ENCODE measurements at places on chromosomes 7 and 10.

- no peak for DNase-seq
Measured at GRCh38 chr10:69259547-69260243, 18.6 kb upstream of the HK1 start.

DNA sequence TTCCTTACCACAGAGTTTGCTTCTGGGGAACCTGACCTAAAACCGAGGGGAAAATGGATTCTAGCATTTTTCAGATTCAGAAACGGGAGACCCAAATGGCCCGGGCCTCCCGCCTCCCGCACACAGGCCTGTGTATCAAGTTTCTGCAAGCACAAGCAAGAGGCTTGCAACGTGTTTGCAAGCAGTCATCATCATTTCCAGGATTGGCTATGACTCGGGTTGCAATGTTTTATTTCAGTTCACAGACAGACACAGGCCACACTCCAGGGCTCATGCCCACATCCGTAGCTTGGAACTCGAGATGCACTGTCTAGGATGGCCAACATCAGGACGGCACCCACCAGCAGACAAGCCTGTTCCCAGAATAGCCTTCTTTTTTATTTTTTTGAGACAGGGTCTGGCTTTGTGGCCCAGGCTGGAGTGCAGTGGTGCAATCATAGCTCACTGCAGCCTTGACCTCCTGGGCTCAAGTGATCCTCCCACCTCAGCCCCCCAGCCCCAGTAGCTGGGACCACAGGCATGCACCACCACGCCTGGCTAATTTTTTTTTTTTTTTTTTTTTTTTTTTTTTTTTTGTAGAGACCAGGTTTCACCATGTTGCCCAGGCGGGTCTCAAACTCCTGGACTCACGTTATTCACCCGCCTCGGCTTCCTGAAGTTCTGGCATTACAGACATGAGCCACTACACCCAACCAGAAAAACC, 68.1 kb upstream of the FOXK1 start:
- DNase-seq: no peak

DNA sequence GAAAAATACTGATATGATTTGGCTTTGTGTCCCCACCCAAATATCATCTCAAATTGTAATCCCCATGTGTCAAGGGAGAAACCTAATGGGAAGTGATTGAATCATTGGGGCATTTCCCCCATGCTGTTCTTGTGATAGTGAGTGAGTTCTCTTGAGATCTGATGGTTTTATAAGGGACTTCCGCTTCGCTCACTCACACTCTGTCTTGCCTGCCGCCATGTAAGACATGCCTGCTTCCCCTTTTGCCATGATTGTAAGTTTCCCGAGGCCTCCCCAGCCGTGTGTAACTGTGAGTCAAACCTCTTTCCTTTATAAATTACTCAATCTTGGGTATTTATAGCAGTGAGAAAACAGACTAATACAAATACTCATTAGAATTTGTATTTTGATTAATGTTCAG, 5.1 kb upstream of the MRPS17 start:
- DNase-seq: no peak

- no peak for DNase-seq
Measured at GRCh38 chr7:5638994-5639393, 142.5 kb downstream of the RNF216 start.

DNA sequence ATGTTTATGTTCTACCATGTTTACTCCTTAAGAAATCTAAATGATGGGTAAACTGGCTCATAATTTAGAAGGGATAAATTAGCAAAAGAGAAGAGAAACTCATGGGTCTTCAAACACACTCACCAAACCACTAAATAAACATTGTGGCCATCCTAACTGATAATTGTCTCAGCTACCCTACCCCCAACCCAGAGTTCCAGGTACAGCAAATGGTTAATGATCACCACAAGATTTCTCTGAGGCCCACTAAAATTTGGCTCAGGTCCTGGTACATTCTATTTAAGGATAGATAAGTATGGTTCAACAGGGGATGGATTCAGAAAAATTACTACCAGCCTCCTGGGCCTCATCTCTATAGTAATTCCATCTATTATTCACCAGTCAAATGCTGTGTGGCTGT, 21.4 kb downstream of the SLC25A13 start:
- no peak for DNase-seq

- no peak for DNase-seq
Measured at GRCh38 chr7:127504715-127505114, 80.7 kb downstream of the GCC1 start.

GRCh38 chr10:86291616-86292340, 74.8 kb downstream of the GRID1 start:
- no peak for DNase-seq

- no peak for DNase-seq
Measured at GRCh38 chr7:116674508-116675173, 2.6 kb downstream of the MET start.

GRCh38 chr10:102397222-102398171, 2.0 kb downstream of the NFKB2 start:
- no peak for DNase-seq

- no peak for DNase-seq
Measured at GRCh38 chr10:132745971-132746370, 40.0 kb downstream of the NKX6-2 start.

DNA sequence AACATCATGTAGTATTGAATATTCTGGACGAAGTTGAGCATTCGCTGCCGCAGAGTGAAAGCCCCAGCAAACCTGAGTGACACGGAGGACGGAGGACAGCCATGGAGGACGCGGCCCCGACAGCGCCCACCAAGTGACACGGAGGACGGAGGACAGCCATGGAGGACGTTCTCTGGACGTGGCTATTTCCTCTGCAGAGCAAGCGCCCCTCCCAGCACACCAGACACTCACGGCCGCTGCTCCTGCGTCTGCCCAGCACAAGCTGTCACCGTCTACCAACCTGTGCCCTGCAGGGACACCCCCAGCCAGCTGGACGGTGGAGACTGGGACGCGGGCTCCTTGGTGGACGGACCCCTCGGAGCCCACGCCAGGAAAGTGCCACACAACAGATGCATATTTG, 7.3 kb upstream of the ADAM8 start:
- DNase-seq: no peak

- no peak for DNase-seq
Measured at GRCh38 chr10:121490871-121491519, 107.2 kb downstream of the FGFR2 start.

DNA sequence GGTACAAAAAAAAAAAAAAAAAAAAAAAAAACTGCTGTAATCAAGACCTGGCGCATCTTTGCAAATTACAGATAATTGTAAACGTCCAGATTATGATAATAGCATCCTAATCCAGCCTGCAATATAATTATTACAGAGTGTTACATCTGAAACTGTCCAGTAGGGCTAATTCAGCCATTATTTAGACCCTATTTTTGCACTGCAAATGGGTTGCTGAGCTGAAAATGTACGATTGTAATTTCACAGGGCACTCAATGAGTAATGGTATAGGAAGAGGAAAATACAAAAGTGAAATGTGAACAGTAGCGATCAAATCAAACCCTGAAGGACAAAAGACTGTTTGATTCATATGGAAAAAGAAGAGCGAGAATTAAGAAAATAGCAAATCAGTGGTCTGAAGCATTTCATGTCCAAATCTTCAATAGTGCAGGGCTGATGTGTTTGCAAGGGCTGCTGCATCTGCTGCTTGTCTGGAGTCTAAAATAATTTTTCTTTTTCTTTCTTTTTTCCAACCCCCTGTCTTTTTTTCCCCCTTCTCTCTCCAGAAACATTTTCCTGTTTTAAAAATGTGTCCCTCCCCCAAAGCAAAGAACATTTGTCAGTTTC, 8.9 kb downstream of the DLX6 start:
- no peak for DNase-seq

- no peak for DNase-seq
Measured at GRCh38 chr10:103637927-103638557, 144.5 kb downstream of the NEURL1 start.

- DNase-seq: no peak
Measured at GRCh38 chr10:5070648-5071410, 23.4 kb upstream of the AKR1C3 start.

DNA sequence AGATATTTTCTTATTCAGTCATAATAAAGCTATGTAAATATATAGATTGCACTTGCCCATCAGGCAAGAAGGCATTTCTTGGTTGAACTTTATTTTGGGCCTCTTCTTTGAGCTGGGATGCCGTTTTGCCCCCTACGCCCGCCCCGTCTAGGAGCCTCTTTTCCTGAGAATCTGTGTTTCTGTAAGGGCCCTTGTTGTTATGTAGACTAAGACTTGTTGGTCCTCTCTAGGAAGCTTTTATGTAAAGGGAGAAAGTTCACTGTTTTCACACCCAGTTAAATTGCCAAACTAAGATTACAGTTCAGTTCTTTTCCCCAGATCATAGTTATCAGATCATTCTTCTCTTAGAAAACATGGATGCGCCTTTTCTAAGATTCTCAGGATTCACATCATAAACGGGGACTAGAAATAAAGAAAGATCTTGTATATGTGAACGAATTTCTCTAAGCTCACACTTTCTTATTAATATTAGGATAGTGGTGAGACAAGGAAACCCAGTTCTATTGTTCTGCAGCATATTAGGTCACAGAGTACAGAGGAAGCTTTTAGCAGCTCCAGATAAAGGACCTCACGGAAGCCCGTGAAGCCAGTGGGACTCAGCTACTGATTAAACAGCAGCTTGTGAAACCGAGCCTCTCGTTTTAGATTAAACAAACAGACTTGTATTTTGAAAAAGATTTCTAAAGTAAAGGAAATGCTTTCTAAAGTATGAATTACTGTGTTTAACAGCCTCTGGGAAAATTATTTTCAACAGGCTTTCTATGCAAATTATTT, 3.8 kb downstream of the LMTK2 start:
- DNase-seq: no peak

DNA sequence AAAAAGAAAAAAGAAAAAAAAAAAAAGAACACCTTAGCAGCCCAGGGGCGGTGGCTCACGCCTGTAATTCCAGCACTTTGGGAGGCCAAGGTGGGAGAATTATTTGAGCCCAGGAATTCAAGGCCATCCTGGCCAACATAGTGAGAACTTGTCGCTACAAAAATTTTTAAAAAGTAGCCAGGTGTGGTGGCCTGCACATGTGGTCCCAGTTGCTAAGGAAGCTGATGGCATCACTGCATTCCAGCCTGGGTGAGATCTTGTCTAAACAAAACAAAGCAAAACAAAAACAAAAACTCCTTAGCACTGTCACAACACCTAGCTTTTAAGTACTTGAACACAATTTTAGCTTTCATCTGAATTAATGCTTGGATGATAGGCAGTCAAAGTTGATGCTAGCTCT, 86.3 kb upstream of the MKLN1 start:
- DNase-seq: no peak

DNA sequence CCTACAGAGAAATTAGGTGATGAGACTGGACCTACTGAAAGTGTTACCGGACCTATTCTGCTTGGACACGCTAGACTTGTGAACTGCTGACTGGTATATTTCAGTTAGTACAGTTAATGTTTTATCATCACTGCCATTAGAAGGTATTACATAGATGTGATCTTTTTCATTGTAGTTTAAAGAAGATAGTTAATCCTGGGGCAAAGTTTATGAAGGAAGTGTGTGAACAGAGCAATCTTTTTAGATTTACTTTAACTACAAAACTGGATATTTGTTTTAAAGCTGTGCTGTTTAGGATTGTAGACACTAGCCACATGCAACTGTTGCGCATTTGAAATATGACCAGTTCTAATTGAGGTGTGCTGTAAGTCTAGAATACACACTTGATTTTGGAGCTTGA, 446.7 kb downstream of the AUTS2 start:
- no peak for DNase-seq

GRCh38 chr7:19376538-19376937, 231.3 kb upstream of the FERD3L start:
- peak; percentile 54 for DNase-seq

- DNase-seq: peak; percentile 51
Measured at GRCh38 chr10:93075369-93076221, 1.9 kb downstream of the CYP26A1 start.

DNA sequence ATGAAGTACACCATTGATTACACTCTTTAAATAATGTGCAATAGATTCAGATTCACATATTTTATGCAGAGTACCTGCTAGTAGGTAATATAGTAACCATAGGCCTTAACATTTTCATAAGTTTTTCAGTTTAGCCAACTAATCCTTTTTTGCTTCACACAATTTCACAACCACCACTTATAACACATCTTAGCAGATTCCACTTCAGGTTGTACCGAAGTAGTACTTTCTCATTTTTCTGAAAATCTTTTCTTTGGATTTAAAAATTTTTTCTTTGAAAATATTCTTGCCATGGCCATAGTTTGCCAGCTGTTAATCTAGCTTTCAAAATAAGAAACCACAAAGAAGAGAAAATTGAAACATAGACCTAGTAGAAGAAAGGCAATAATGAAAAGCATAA, 203.1 kb downstream of the MGMT start:
- DNase-seq: no peak

DNA sequence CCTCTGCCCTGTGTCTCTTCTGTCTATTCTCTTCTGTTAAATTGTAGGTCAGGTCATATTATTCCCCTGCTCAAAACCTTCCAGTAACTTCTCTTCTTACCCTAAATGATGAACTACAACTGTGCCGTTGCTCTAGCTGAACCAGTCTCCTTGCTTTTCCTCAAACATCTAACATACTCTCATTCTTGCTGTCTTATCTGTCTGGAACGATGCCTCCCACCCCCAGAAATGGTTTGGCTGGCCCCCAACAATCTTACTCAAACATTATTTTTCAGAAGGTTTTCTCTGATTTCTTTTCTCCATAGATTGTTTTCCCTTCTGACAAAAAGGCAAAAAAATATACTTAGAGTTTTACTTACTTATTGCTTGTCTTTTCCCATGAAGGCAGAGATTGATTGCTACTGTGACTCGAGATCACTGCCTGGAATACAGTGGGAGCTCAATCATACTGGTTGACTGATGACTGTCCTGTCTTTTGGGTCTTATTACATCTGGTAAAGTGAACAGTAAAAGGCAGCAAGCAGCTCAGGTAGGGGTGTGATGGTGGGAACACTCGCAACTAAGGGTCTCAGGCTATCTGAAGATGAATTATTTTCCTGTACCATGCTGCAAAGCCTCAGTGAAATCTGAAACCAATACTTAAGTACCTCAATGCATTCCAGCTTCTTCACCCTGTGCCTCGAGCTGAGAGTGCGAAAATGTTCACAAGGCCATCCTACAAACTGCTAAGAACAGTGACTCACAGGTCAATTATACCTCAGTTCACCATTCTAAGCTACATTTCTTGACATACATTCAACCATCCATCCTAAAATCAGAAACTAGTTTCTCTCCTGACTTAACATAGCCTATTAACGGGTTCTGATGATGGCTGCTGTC, 67.6 kb downstream of the DNMBP start:
- DNase-seq: no peak

DNA sequence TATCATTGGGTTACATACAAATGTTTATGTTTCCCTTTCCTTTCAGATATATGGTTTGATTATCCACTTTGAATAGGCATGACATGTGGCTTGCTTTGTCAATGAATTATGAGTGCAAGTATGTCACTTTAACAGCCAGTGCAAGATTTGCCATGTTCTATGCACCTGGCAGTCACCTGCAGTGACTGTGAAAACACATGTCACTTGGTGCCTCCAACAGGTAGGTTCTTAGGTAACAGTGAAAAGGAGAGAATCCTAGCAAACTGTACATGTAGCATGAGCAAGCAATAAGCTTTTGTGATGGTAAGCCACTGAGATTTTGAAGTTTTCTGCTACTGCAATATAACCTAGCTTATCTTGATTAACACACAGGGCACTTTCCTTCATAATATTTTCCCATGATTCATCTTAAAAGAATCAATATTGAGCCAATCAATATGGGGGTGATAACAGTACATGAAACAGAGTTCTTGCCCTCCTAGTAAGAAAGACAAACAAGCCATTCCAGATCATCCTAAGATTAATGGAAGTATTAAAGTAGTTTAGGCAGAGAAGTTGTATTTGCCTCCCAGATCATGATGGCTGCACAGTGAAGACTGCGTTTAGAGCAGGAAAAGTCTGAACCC, 7.9 kb upstream of the RALA start:
- no peak for DNase-seq

GRCh38 chr7:111098011-111098925, 7.3 kb downstream of the LRRN3 start:
- DNase-seq: peak; percentile 40

Data from MV-4-11 (cell line).